ENCODE measurements at places on chromosomes 6 and 20. TPM values are rescaled to one million over a fixed set of nuclear protein-coding genes. Genes with fewer than 3 reads are reported as not detected.

DNA sequence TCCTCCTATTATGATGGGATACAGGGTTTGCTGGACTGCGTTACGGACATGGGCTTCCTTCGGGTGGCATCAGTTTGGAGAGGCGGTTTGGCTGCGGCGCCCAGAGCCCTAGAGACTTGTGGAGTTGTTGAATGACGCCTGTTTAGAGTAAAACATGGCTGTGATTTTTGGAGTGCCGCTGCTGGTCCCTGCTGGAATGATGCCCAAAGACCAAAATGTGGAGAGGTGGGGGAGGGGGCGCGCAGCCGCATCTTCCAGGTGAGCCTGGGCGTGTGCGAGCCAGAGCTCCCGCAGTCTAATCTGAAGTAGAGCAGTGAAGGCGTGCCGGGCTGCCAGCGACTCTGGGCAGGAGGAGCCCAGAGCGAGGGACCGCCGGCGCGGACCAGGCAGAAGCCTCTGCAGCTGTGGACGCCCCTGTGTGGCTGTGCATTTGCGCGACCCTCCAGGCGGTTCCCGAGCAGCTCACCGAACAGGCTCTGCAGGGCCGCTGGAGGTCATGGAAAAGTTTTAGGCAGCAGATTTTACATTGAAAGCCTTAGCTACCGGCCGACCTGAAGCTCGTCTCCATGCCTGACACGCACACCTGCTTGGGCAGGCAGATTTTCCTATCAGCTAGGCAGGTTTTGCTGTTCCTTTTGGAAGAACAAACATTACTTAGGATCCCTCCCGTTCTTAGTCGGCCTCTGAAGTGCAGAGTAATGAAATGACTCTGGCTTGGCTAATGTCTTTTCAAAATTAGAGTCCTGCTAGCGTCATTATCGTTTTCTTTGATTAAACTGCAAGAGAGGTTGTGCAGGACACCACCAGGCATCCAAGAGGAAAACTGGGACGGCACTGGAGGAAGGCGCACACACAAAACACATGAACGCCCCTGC lies 298.2 kb downstream of the PHACTR1 start:
- DNase-seq, result no peak

GRM1 gene
- 0.22 TPM for polyA plus RNA-seq

- DNase-seq, result no peak
These were observed 42.8 kb downstream of the C6orf118 start for GRCh38 chr6:165266621-165267020.

HEY2 gene
- 7.6 TPM for polyA plus RNA-seq

DNA sequence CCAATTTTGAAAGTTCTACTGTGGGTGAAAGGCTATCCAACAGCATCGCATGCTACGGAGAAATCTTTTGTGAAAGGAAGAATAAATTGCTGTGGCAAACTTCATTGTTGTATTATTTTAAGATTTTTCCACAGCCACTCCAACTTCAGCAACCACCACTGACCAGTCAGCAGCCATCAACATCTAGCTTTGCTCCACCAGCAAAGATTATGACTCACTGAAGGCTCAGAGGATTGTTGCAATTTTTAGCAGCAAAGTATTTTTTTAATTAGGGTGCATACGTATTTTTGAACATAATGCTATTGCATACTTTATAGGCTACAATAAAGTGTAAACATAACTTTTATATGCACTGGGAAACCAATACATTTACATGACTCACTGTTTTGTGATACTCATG lies 493.5 kb downstream of the TFAP2A start:
- no peak for DNase-seq

- no peak for DNase-seq
These were observed 14.7 kb downstream of the JAG1 start for GRCh38 chr20:10658876-10659632.

DNA sequence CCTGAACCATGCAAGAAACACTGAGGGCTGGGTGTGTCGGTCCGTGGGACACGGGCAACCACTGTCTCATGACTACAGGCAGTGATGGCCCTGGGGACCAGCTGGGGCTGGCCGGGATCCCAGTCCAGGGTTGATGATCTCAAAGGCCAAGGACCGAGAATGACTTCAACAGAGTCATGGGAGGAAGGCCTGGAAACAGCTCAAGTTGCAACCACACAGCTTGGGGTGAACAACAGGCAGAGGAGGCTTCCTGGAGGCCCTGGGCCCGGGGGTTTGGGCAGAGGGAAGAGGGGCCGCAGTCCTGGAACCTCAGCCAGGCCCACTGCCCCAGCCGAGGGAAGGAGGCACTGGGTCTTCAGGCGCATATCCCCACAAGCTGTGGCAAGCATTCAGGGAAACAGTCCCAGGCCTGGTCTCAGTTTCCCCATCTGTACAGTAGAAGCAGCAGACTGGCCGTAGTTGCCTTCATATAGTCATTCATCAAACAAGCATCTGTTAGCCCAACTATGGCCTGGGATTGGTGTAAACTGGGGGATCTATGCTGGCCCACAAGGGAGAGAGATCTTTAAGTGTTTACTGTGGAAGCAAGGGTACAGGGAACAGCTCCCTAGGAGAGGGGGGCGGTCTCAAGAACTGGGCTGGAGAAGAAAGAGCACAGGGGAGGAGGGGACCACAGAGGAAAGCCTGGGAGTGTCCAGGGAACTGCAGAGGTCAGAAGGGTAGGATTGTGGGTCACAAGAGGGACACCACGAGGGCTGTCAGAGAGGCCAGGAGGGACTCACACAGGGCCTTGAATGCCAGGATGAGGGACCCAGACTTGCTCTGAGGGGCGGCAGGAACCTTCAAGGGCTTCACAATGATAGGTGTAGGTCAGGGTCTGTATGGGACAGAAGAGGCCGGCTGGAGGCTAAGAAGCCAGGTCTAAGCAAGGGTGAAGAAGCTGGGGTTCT lies 2.1 kb downstream of the MYL9 start:
- DNase-seq, result no peak

Measured in right renal cortex interstitium (tissue), 3 donors.